ENCODE measurements at places on chromosomes 7 and 10.

GRCh38 chr7:104179178-104179577 is 28.6 kb downstream of the ORC5 start:
- DNase-seq: no peak

GRCh38 chr10:114825513-114826253 is 4.1 kb downstream of the FHIP2A start:
- no peak for DNase-seq

- DNase-seq: no peak
Measured at GRCh38 chr10:5507649-5508131, 8.3 kb upstream of the CALML5 start.

- DNase-seq: no peak
Measured at GRCh38 chr10:122198631-122199030, 72.5 kb upstream of the BTBD16 start.

GRCh38 chr10:30039567-30039966 is 19.8 kb downstream of the JCAD start:
- no peak for DNase-seq

DNA sequence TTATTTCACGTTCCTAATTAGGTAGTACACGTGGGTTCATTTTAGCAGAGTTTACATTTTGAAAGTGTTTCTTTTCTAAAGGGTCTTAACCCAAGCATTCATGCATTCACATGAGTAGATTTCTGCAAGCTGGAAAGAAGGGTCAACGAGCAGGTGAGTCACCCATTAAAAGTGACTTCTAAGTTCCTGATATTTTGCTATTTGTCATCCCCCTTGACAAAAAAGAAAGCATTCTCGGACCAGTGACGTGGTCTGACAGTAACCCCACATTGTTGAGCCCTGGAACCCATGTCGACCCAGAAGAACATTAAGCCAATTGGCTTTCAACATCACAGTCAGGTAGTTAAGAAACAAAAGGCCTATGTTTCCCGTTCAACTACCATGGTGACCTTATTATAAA is 49.6 kb downstream of the ABCB5 start:
- DNase-seq: no peak

DNA sequence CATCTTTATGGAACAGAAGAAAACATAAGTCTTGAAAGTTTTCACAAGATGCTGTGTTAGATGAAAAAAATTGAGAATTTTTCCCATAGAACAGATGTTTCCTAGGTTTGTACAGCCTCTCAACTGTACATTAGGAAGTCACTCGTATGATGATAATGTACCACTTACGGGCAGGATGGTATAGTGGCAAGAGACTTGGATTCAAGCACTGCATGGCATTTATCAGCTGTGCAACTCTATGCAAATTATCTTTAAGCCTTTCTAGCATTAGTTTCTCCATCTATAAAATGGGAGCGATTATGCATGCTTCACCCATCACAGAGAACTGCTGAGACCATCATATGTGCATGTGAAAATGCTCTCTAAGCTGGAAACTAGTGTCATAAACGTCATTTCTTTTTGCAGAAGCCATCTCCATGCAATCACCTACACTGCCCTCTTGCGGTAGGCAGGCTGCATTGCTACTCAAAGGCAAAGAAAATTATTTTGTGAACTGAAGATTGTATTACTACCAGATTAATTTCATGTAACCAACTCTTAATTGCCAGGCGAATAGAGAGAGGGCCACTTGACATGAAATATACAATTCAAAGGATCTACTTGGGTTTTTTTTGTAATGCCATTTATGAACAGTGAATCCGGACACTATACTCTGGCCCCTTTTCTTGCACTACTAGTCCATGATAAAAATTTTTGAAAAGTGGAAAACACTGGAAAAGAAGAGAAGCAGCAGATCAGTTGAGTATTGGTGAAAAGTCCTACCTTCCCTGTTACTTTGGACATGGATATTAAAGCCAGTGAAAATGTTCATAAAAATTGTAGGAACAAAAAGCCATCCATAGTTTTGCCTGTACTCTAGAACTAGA is 102.3 kb downstream of the JAZF1 start:
- no peak for DNase-seq

- DNase-seq: no peak
Measured at GRCh38 chr10:28217848-28218247, 85.0 kb downstream of the MPP7 start.

DNA sequence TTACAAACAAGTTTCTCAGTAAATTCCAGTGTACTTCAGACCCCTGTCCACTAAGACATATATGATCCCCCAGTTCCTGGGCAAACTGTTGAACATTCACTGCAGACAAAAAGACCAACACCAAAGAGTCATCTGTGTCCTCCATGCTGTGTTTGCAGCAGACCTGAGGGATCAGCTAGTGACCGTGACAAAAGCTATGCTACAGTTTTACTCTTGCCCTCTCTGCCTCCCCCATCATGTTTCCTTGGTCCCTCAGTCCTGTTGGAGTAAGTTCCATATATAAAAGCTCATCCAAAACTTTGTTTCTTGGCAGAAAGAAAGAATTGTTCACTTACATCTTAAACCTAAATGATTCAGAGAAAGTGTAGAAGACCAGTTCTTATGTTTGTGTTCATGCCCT is 56.1 kb downstream of the PODXL start:
- DNase-seq: no peak

DNA sequence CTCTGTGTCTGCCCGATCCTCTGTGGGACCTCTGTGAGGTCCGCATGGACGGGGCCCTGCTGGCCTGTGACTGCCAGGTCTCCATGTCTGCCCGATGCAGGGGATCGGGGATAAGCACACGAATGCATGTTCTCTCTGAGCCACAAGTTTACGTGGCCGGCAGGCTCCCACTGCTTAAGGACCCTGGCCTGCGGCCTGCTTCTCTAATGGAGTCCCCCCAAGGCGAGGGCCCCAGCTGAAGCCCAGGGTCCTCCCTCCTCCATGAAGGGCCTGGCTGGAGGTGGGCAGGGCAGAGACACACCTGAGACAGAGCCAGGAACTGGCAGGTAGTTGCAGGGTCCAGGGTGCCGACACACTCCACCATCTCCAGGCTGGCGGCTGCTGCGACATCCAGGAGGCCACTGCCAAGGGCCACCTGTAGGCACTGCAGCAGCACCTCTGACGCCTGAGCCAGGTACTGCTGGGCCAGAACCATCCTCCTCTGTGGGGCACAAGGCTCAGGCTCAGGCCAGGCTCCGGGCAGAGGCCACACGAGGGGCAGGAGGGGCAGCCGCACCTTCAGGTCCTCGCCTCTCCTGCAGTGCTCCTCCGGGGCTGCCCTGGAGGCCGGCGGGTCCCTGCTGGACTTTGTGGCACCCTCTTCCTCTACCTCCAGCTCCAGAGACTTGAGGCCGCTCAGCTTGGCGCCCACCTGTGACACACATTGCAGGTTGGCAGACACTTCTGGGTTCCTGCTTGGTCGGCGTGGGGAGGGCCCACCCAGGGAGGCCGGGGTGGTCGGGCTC is 60.9 kb upstream of the NKX6-2 start:
- no peak for DNase-seq

- no peak for DNase-seq
Measured at GRCh38 chr7:3128857-3129490, 85.3 kb upstream of the CARD11 start.

DNA sequence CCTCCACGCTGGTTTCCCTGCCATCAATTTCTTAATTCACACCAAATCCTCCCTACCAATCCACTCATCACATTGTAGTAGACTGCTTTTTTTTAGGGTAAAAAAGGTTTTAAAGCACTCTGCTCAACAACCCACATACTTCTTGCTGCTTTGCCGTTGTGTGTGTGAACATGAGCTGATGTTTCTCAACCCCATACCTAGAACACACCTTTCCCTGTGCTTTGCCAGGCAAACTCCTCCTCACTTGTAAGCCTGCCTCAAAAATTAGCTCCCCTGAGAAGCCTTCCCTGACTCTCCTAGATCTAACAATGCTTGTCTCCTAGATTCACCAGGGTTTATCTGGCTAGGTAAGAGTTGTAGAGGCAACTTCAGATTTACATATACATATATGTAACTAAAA is 119.0 kb upstream of the FAM133B start:
- DNase-seq: no peak

- no peak for DNase-seq
Measured at GRCh38 chr7:99132595-99133321, 11.2 kb downstream of the SMURF1 start.

DNA sequence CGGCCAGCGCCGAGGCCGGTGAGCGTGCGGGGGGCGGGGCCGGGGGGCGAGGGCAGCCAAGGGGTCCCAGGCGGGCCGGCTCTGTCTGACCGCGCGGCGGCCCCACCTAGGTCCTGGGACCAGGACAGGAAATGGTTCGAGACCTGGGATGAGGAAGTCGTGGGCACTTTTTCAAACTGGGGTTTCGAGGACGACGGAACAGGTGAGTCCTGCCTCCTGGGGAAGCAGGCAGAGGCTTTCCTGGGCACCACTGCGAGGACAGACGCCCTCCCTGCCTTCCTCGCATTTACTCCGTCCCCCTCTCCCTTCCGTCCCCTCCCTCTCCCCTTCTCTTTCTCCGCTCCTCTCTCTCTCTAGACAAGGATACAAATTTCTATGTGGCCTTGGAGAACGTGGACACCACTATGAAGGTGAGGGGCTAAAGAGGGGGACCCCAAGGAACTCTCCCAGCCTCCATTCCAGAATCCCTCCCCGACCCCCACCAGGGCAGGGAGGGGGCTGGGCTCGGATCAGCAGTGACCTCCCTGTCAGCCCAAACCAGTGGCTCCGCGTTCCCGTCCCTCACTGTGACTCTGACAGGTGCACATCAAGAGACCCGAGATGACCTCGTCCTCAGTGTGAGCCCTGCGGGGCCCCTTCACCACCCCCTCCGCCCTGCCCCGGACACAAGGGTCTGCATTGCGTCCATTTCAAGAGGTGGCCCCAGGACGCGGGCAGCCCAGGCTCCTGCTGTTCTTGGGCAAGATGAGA is 2.6 kb upstream of the MUC12 start:
- DNase-seq: no peak

Measured in NCI-H187 (cell line).